ENCODE measurements at places on chromosomes 1 and 21.

- DNase-seq, result no peak
Observed at GRCh38 chr21:34511181-34511580, 829 bp downstream of the KCNE1 start.

GRCh38 chr1:115074839-115075534 is 14.3 kb downstream of the TSPAN2 start:
- no peak for DNase-seq

DNA sequence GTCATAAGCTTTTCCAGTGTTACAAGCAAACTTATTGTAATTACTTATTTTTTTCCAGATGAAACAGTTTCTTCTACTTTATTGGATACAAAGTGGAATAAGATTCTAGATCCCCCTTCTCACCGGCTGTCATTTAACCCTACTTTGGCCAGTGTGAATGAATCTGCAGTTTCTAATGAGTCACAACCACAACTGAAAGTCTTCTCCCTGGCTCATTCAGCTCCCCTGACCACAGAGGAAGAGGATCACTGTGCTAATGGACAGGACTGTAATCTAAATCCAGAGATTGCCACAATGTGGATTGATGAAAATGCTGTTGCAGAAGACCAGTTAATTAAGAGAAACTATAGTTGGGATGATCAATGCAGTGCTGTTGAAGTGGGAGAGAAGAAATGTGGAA is 95.5 kb downstream of the ZFYVE9 start:
- no peak for DNase-seq

DNA sequence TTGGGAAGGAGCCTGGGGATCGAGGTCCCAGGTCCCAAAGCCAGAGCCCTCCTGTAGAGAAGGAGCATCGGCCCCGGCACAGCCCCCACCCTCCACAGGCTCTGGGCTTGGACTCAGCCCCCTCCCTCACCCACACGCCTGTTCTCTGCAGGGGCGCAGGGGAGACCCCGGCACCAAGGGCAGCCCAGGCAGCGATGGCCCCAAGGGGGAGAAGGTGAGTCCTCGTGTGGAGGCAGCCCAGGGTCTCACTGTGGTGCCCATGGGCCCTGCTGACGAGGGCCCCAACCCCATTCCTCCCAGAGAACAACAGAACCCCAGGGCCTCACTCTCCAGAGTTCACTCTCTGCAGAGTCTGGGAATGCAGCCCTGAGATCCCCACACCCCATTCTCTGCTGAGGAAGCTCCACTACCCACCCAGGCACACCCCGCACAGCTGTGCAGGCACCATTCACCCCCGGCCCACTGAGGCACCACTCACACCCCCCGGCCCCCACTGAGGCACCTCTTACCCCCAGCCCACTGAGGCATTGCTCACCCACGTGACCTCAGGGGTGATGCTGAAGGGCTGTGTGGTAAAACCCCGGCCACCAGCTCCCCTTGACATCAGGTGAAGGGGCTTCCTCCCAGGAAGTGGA is 21.8 kb downstream of the COL6A2 start:
- no peak for DNase-seq

DNA sequence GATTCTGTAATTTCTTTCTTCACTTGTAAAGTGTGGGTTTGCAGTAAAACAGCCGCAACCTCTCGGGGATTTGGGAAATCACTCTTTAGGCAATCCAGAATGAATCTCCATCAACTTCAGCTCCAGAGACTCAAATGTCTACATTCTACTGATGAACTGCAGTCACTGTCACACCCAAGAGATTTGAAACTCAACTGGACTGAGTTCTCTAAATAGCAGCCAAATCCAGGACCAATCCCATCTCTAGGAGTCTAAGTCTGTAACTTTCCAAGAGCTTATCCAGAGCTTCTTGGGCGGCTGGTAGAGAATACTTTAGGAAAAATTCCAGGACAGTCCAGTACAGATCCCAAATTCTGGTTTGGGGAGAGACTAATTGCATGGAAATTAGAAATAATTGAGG is 62.9 kb downstream of the ADAMTS1 start:
- DNase-seq, result no peak

DNA sequence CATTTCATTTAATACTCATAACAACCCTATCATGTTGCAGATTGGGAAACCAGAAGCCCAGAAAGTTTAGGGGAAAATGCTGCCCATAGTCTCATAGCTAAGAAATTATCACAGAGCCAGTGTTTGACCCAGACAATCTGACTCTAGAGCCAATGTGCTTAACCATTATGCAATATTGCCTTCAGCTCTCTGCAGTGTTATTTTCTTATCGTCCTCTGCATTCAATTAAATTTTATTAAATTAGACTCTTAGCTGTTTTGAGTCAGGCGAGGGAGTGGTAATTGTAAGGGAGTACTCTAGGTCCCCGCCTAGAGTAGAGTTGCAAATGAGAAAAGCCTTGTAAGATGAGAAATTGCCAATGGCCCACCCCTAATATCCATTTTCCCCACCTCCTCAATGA is 191.1 kb downstream of the TTLL7 start:
- DNase-seq, result no peak

- no peak for DNase-seq
Observed at GRCh38 chr1:66684353-66684752, 67.9 kb upstream of the DYNLT5 start.
